ENCODE measurements at places on chromosomes 4 and X.

DNA sequence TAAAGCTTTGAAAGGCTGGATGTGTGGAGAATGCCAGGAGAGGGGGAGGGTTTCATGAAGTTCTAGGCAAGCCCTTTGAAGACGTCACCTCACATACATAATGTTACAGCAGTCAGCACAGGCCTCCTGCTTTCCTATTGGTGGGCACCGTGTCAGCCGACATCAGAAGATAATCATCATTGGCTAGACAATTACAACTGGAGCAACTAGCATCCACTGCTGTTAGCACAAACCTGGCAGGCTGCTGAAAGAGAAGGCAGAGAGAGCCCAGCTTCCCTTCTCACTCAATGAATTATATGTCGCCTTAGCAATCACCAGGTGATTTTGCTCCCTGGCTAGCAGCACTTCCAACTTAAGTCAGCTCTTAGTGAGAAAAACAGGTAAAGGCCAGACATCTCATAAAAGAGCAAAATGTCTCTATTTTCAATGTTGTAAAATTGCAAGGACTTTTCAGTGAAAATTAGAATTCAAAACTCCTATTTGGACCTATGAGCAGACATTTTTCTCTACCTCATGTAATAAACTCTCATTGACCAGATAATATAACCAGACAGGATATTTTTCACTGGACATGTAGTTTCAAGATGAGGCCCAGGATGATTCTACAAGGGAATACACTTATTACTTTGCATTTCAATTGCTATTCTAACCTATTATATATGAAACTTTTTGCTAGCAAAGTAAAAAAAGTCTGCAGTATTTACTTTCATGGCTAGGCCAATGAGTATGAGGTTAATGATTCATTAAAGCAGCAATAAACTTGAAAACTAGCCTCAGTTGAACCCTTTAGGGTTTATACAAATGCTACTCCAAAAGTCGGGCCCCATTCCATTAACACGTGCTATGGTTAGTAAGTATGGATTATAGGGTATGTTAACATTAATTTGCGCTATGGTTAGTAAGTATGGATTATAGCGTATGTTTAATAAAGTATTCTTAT lies 4.3 kb downstream of the ELOVL6 start:
- peak; percentile 51 for DNase-seq

DNA sequence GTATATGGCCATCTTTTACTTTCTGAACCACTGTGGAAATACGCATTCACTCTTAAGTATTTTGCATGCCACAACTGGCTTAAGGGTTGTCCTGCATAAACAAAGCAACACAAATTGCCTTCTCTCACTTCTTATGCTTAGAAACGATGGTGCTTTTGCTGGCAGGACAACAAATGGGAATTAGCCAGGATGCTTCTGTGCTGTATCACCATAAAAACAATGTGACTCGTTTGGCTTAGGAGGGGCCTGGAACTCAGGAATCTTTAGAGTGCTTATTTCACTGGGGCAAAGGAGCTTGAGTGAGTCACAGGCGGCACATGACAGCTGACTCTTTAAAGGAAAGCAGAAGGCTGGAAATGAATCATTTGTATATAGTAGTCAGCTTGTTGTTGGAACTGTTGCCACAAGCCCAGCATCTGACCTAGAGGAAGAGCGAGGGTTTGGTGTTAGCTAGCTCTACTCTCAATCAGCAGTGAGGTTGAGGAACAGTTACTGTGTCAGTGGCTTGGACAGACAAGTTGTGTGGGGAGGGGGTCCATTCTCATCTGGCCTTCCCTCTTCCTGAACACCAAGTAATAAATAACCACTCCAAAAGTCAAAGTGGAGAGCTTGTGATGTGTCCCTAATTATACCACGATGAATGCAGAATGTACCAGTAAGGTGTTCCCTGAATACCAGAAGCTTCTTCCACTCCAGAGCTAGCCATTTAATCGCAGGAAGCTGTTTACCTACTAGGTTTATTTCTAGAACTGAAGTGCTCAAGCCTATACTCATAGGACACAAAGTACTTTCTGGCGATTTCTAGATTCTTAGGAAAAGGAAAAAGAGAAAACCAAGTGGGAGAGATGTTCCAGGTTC lies 293.1 kb downstream of the CAMK2D start:
- DNase-seq: no peak

DNA sequence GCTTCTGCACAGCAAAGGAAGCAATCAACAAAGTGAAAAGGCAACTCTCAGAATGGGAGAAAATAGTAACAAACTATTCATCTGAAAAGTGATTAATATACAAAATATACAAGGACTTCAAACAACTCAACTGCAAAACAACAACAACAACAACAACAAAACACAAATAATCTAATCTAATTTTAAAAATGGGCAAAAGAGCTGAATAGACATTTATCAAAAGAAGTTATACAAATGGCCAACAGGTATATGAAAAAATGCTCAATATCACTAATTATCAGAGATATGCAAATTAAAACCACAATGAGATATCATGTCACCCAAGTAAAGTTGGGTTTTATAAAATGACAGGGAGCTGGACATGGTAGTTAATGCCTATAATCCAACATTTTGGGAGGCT lies 602.8 kb upstream of the DIAPH2 start:
- DNase-seq: no peak

- no peak for DNase-seq
These were observed 63.7 kb upstream of the WDFY3 start for GRCh38 chr4:85030156-85030555.

GRCh38 chr4:144594471-144594986 lies 51.4 kb upstream of the HHIP start:
- DNase-seq: no peak

DNA sequence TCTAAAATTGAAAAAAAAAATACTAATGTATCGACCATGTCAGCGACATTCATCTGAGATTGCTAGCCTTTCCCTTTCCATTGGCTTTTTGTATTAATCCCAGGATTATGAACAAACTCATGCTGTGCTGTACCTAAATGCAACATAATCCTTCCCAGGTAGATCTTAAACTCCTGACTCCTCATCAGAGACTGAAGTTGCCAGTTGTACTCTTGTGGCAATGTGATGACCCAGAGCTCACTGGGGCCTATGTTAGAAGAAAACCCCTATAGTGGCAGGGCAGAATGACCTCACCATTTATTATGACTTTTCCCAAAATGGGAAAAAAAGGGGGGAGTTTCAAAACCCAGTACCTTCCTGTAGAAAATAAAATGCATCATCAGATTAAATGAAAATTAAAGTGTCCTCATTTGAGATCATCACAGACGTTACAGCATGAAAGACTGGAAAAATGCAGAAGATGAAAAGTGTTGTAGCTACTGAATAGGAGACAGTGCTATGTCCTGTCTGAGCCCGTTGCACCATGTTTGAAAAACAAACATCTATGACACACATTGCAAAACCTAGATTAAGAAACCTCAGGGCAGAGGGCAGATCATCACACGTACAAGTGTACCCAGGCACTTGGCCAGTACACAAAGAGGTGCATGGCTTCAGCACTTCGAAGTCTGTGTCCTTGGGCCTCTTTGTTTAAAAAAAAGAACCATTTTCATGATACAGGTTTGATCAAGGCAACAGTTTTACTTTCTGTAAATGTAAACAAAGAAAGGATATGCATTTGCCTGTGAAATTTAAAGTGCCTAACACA lies 6.8 kb upstream of the ACSL4 start:
- DNase-seq: no peak

GRCh38 chr4:158190718-158191117 lies 17.9 kb upstream of the GASK1B start:
- no peak for DNase-seq

DNA sequence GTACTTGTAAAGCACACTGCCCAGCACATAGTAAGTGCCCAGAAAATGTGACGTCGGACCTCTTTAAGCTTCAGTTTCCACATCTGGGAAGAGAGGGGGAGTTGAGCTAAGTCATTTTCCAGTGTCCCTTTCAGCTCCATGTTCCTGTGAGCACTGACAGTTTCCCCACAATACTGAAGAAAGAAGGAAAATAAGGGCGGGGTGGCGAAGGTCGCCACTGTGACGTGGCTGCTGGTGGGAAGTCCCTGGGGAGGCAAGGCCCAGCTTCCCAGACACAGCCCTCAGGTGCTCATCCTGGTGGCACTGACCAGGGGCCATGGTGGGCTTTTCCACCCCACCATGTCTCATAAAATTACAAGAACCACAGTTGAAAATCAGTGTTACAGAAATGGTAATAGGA lies 121.8 kb downstream of the PTTG2 start:
- DNase-seq: no peak

- no peak for DNase-seq
These were observed 199.3 kb downstream of the TMA16 start for GRCh38 chr4:163693776-163694175.

GRCh38 chr4:111573386-111573785 lies 571.9 kb upstream of the FAM241A start:
- no peak for DNase-seq

- DNase-seq: no peak
These were observed 295.0 kb upstream of the NR3C2 start for GRCh38 chr4:148737061-148737770.

- no peak for DNase-seq
These were observed 268.5 kb upstream of the LDB2 start for GRCh38 chr4:17166954-17167353.

- no peak for DNase-seq
These were observed at the start of gene GPR82 for GRCh38 chrX:41723826-41724225. Gene GPR82 (plus strand): TSS chrX:41724181. CDS start chrX:41727027, 2,846 bp downstream.

- DNase-seq: no peak
These were observed 126.4 kb downstream of the HMX1 start for GRCh38 chr4:8745005-8745790.

DNA sequence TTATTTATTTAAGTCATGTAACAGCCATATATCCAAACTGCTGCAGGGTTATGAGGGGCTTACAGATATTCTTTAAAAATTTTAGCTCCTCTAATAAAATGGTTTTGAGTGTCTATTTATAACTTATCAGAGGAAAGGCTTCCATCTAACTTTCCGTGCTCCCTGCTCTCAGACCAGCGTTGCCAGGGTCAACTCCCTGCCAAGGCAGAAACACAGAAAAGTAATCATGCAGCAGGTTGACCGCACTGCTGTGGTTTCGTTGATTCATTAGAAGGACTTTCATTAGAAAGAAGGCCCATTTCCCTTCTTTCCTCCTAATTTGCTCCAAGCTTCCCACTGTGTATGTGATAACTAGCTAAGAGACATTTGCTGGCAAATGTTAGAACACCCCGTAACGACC lies 33.9 kb downstream of the BCLAF3 start:
- no peak for DNase-seq

GRCh38 chr4:121824171-121824527 lies 466 bp upstream of the CCNA2 start:
- no peak for DNase-seq

- no peak for DNase-seq
These were observed 213.7 kb downstream of the AFAP1 start for GRCh38 chr4:7725951-7726350.

- DNase-seq: no peak
These were observed 69.8 kb downstream of the SHROOM3 start for GRCh38 chr4:76504613-76505465.

- no peak for DNase-seq
These were observed at the start of gene TEX11 for GRCh38 chrX:70908541-70908940. Gene TEX11 (minus strand): TSS chrX:70908711. CDS start chrX:70907789, 922 bp downstream.

- no peak for DNase-seq
These were observed 142.6 kb upstream of the PPARGC1A start for GRCh38 chr4:24032371-24032989.

GRCh38 chr4:4521136-4521535 lies 20.7 kb downstream of the STX18 start:
- no peak for DNase-seq

GRCh38 chr4:149574971-149575370 lies 240.7 kb downstream of the IQCM start:
- no peak for DNase-seq

- no peak for DNase-seq
These were observed 45.5 kb downstream of the PSAPL1 start for GRCh38 chr4:7389101-7389701.

- DNase-seq: no peak
These were observed 48.6 kb downstream of the LRP2BP start for GRCh38 chr4:185346975-185347601.

DNA sequence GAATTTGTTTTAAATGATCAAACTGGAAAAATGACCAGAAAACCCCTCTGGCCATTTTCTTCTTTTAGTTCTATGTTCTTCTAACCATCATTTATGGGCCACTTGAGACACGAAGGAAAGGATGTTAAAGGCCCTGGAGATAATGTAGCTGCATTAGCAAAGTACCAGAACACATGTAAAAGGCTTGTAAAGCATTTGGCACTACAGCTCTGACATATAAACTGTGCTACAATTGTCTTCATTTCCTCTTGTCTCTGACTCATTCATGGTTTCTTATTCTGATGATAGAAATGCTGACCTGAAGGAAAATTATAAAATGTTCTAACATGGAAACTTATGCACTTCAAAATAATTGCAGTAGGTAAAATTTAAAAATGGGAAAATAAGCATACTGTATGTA lies 388.7 kb downstream of the FAT4 start:
- no peak for DNase-seq

DNA sequence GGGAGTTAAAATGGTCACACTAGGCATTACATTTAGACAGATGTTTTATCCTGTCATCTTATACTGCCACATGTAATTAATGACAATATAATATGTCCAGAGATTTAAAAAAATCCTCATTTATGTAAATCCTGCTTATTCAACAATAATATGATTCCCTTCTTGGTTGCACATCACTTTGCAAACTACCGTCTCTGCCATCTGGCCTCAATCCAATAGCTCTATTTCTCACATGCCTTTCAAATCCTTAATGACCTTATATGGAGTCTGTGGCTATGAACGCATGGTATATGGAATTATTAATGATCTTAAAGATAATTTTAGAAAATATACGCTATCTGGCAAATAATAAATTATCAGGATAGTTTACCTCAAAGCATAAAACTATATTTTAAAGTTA lies 144.5 kb downstream of the NPNT start:
- no peak for DNase-seq

DNA sequence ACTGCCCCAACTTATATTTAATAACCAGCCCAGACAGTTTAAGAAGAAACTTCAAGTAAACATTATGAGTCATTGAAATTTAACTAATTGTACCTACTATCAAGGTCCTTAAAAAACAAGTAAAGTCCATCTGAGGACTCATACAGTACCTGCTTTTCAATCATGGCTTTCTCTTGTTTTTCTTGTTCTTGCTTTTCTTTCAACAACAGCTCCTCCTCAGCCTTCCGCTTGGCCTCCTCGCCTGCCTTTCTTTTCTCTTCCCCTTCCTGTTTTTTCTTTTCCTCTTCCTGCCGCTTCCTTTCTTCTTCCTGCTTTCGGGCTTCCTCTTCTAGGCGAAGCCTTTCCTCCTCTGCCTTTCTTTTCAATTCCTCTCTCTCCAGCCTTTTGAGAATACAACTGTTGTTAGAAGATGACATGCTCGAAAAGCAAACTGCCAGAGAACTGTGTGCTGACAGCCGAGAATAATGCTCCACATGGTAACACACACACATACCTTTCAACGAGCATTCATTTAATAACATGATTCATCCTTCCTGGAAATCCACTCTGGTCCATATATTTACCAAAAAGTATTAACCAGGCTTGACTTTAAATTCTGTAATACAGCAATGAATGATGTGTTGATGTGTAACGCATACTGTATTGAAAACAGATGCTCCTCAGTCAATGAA lies 25.2 kb upstream of the BCLAF3 start:
- DNase-seq: no peak
